Sigmoid colon (tissue), 7 donors: ENCODE measurements at places on chromosomes 11 and 22.

GRCh38 chr11:76380159-76380976, 564 bp downstream of the THAP12 start:
- peak; percentile 64 for DNase-seq

DNA sequence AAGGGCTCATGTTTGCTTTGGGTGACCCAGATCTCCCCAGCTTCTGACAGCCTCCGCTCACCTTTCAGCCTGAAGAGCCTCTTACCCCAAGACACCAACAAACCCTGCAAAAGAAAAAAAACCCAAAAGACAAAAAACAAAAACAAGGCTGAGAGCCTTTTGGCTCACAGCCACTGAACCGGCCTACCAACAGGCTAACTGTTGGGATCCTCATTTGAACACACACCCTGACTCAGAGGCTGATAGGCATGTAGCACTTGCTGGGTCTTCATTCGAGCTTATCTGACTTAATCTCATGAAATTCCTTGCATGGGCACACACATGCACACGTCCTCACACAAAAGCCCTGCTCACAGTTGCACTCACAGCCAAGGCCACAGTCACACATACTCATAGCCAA, 22.9 kb upstream of the TSKU start:
- DNase-seq = no peak

- DNase-seq = no peak
Measured at GRCh38 chr11:118849825-118850224, 33.9 kb upstream of the CXCR5 start.

DNA sequence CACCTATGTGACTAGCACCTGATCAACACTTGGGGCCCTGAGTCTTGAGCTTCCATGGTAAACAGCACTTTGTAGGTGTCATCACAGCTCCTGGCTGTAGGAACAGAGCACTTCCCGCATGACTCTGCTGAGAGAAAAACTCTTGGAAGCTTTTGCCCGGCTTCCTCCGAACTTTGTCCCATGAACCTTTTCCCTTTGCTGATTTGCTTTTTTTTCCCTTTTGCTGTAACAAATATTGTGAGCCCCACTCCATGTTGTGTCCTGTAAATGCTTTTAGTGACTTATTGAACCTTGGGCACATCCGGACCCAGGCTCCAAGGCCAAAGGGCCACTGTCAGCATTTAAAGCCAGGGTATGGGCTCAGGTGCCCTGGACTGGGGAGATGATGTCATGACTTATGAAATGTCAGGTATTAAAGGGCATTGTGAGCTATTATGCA, 391.1 kb downstream of the TENM4 start:
- no peak for DNase-seq

DNA sequence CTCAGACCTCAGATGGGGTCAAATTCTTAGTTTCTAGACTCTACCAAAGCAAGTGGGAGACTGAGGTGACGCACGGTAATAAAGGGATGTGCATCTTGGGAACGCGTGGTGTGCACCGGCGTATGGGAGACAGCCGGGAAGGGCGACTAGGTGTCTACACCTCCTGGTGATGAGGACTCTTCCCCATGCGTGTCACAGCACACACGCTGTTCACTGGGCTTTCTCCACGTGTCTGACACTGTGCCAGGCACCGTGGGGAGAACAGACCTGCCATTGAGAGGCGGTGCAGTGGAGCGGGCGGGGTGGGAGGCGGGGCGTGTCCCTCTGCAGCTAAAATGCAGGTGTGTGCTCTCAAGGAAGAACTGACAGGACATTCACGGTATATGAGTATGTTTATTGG, 5.3 kb downstream of the FXYD6 start:
- DNase-seq = no peak

GRCh38 chr11:69156235-69156639, 502 bp downstream of the SMIM38 start:
- DNase-seq = no peak
